NCI-H2107 (cell line): ENCODE measurements at places on chromosomes 1 and 21.

DNA sequence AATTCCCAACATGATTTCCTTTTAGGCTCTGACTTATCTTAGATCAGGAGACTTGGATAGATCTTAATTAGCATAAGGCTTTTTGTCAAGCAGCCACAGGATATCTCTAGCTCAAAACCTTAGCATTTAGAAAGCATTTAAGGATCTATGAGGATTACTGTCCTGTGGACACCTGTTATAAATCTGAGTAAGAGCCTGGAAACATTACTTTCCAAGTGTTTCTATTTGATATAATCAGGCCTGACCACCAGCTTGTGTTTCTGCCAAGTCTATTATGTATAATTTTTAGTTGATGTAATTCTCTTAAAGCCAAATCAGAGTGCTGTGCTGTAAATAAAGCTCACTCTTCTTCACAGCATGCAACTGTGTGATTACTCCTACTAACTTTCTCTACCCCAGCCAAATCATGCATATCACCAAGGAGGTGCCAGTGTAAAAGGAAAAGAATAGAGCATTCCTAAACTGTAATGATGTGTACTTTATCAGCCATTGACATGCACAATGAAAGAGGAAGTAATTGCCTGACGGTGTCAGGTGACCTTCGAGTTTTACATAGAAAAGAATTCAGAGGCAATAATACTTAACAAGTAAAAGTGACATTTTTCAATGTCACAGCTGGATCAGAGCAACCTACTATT lies 309.9 kb upstream of the PRMT6 start:
- DNase-seq, result no peak

- no peak for DNase-seq
Measured at GRCh38 chr1:63955370-63956145, 181.7 kb downstream of the ROR1 start.

GRCh38 chr21:44064852-44065403 lies 42.3 kb upstream of the PWP2 start:
- no peak for DNase-seq

DNA sequence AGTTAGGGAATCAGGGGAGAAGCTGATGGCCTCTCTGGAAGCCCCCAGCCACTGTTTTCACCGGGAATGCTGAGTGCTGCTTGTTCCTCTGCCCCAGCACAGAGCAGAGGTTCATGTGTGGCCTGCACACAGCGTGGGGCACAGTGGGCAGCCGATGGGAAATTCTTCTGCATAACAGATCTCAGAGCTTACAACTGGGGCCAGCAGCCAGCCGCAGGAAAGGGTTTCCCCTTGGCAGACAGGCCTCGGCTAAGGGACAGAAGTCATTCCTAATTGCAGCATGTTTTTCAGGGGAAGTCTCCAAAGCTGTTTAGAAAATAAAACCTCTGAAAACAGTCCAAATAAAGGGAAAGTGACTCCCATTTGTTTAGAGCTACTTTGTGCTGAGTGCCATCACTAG lies 22.6 kb downstream of the HMGB4 start:
- no peak for DNase-seq

GRCh38 chr1:66331658-66332547 lies 202.1 kb upstream of the SGIP1 start:
- no peak for DNase-seq

DNA sequence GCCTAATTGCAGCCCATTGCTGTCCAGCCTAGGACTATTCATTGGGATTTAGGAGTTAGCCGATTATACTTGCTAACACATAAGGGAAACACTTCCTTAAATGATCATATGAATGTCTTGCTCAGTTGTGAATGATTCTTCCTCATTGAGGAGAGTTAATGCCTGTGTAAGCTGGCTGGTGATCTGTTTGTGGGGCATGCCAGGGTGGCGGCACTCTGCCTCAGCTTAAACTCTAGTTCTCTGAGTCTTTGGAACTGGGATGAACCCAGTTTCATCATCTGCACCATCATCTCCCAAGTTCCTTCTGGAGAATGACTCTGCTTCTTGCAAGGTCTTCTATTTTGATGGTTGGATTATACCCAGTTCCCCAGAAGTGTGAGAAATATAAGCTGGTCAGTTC lies 23.9 kb upstream of the SLAMF6 start:
- no peak for DNase-seq

DNA sequence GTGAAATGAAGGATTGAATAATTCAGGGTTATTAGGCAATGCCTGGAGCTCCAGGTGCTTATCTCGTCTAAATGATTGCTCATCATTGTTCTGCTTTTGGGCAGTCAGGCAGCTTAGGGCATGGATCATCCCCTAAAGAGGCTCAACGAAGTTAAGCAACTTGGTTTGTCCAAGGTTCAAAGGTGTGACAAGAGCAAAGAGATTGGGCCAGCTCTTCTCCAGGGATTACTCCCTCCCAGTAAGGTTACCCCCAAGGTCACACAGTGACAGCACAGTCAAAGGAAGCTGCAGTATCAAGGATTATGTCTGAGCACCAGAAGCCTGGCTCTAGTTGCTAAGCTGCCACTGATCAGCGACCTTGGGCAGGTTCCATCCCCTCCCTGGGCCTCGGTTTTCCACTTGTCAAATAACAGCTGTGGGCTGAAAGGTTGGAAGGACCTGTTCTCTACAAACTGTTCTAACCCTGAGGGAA lies 6.8 kb downstream of the ETNK2 start:
- no peak for DNase-seq

- DNase-seq, result no peak
Measured at GRCh38 chr1:18936814-18937481, 19.5 kb downstream of the IFFO2 start.

- DNase-seq, result no peak
Measured at GRCh38 chr1:245475961-245476516, 321.3 kb downstream of the KIF26B start.

DNA sequence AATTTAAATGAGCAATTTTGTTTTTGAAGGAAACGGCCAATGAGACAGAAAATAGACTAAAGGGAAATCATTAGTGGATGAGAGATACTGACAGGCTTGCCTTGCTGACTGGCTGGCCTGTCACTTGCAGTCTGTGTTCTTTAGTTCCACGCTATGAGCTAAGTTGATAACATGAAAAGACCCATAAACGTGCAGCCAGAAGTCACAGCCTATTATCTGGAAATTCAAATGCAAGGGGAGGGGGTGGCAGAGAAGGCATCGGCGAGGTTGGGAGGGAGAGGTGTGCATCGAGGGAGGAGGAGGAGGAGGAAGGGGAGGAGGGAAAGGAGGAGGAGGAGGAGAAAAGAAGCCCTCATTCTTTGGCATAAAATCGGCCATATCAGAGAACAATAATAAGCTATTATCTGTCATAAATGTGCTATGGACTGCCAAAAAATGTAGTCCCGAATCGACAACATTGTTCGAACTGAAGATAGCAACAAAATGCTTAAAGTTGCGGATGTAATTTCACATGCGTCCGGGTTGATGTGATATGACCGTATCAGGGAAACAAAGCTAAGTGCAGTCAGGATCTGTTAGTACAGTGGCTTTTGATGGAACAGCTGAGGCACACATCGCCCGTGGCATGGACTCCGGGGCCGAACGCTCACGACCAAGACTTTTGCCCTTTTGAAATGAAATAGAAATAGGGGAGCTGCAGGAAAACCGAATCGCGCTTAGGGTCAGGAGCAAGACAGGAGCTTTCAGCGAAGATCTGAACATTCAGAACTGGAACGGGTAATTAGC lies 11.6 kb upstream of the BARHL2 start:
- no peak for DNase-seq

- no peak for DNase-seq
Measured at GRCh38 chr1:173095632-173096031, 44.9 kb upstream of the TNFSF18 start.

DNA sequence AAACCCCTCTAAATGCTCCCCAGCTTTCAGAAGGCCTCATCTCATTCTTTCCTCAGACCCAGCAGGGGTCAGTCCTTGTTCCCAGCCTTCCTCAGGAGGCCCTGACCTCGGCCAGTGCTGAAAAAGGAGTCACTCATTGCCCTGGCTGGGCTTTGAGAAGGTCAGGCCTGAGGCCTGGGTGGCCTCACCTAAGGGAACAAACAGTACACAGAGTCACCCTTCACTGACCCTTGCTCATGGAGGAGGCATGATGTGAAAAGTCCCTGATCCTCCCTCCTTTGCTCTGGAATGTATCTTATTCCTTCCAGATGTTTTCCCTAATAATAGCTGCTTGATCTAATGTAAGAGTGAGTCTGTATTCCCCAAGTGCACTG lies 117.7 kb upstream of the SLC44A3 start:
- no peak for DNase-seq

- no peak for DNase-seq
Measured at GRCh38 chr1:174812656-174813055, 187.1 kb upstream of the CACYBP start.

DNA sequence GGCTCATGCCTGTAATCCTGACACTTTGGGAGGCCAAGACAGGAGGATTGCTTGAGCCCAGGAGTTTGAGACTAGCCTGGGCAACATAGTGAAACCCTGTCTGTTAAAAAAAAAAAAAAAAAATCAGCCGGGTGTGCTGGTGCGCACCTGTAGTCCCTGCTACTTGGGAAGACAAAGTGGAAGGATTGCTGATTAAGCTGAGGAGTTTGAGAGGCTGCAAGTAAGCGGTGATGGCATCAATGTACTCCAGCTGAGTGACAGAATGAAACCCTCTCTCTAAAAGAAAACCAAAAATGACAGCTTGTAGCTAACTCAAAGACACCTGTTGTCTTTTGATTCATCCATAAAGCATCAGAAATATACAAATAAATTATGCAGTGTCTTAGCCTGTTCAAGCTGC lies 31.8 kb downstream of the SIPA1L2 start:
- DNase-seq, result no peak

DNA sequence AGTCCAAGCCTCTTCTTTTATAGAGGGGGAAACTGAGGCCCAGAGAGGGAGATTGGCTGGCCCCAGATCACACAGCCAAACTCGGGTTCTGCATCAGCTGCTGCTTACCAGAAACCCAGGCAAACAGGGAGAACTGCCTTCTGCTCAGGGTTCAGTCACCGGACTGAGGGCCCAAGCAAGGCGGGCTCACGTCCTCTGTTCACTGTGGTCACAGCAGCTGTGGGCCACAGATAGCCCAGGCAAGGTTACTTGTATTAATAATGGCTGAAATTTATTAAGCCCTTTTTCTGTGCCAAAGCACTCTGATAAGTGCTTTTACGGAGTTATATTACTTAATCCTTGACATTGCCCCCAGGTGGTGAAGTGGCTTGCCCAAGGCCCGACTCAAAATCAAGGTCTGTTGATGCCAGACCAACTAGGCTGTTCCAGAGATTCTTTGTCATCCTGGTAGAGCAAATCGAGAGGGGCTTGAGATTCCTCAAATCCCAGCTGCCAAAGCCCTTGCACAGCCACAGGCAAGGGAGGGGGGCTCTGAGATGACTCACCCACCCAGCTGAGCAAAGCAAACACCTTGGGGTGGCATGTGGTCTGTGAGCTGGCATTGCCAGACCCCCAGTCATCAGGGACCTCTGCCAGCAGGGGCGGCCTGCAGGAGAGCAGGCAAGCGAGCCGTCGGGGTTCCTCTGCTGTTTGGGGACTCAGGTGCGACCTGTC lies 36.5 kb downstream of the EPHB2 start:
- DNase-seq, result no peak

DNA sequence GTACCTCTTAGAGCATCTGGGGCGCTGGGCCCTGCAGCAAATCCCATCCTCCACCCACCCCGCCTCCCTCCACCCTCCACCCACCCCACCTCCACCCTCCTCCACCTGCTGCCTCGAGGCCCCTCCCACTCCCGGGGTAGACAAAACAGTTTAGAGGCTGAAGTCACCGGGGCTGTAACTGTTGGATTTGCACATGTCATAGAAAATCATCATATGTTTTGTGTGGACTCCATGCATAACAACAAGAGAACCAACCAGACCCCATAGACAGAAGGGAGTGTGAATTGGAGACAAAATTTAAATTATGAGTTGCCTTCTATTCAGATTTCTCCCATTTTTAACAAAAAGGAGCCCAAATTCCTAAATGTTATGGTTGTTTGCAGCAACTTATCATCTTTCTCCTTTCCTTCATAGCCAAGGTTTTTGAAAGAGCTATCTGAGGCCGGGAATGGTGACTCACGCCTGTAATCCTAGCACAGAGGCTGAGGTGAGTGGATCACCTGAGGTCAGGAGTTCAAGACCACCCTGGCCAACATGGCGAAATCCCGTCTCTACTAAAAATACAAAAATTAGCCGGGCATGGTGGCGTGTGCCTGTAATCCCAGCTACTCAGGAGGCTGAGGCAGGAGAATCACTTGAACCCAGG lies 28.2 kb upstream of the LGALS8 start:
- peak; percentile 62 for DNase-seq

DNA sequence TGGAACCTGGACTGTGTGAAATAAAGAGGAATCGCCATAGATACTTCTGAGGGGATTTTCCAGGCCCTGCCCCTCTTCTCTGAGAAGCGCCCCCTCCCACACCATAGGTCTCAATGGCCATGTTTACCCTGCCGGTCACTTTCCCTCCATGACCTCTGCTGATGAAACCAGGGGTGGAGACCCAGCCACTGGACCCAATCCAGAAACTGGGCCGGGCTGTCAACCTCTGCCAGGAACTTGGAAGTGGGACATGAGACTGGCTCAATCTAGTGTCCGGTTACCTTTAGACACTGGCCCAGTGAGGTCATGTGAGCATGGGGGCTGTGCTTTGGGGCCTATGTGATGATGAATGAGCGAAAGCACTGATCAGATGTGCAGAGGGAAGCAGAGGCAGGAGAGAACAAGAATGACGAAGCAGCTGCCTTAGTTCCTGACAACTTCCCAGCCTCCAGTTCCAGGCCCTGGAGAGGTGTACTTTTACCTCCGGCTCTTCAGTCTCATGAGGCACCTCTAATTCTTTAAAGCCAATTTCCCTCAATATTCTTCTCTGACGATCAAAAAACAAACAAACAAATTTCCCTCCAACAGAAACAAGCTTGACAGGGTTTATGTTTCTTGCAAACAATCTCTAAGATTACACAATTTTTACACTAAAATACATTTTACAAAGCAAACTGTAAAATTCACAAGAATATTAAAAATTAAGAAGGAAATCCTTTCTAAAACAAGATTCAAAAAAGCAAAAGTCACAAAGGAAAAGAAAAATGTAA lies 4.9 kb downstream of the ASAP3 start:
- DNase-seq, result no peak

- DNase-seq, result no peak
Measured at GRCh38 chr1:246726255-246726679, 2.1 kb downstream of the SCCPDH start.

GRCh38 chr1:9169601-9170137 lies 40.8 kb upstream of the GPR157 start:
- no peak for DNase-seq

DNA sequence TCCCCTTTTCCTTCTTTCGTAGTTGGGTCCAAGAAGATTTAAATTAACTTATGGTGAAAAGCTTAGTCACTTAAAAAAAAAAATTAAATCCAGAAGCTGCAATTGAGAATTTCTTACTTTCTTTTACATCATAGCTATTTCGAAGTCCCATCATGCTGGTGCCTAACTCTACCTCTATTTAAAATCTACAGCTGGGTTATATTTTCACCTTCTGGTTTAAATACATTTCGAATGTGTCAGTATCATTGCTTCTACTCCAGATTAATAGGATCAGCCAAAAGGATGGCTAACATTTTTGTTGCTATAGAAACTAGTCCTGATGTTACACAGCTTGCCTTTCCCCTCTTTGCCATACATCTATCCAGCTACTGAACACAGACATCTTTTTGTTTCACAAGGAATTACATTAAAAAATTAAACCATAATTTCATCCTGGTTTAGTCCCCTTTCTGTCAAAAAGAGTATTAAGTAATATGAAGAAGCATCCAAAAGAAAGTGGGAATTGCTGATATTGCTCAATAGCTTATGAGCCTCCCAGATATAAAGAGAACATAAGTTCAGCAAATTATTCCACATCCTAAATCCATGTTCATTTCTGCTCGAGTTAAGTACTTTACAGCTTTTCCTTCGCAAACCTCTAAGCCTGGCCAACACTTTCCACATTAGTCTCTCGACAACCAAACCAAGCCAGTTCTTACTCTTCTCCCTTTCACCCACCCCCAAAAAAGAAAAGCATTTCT lies 396.7 kb upstream of the DAB1 start:
- DNase-seq, result no peak
